Uterus (tissue), 4 donors: ENCODE measurements at places on chromosomes 7 and 10. TPM values are rescaled to one million over a fixed set of nuclear protein-coding genes. Genes with fewer than 3 reads are reported as not detected.

DNA sequence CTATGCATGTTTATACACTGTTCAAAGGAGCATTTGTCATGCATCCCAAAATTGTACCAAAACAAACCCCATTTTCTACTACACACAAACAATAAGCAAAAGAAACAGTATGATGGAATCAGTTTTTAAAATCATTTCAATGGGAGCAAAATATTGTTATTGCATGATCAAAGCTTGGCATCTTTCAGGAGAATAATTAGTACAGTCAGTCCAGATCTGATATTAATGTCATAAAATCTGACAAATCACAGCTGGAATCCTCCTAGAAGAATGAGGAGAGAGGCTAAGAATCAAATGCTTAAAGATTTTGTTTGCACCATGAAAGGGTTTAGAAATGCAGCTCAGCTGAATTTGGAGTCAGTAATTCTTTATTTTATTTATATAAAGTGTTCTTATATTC lies 229.7 kb upstream of the SEMA3E start:
- DNase-seq = no peak

- no peak for DNase-seq
These were observed 29.9 kb upstream of the PDCD4 start for GRCh38 chr10:110841767-110842267.

DNA sequence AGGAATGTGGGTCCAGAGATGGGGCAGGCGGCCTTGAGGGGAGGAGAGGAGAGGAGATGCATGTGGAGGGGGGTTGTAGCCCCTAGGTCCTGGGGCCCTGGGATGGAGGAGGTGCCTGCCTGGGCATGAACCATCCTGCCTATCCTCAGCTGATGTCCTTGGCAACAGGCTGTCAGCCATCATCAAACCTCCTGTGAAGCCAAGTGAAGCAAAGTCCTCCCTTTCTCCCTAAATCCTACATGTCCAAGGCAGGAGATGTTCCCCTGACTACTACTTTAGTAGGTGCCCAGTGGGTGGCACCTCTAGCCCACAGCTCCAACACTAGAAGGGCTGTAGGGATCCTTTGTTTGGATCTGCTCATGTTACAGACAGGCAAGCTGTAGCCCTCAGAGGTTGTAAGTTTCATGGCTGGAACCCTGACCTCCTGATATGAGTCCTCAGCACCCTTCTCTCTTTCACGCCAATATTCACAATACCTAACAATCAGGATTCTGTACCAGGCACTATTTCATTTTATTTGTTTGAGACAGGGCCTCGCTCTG lies 66.6 kb upstream of the SYPL1 start:
- no peak for DNase-seq

DNA sequence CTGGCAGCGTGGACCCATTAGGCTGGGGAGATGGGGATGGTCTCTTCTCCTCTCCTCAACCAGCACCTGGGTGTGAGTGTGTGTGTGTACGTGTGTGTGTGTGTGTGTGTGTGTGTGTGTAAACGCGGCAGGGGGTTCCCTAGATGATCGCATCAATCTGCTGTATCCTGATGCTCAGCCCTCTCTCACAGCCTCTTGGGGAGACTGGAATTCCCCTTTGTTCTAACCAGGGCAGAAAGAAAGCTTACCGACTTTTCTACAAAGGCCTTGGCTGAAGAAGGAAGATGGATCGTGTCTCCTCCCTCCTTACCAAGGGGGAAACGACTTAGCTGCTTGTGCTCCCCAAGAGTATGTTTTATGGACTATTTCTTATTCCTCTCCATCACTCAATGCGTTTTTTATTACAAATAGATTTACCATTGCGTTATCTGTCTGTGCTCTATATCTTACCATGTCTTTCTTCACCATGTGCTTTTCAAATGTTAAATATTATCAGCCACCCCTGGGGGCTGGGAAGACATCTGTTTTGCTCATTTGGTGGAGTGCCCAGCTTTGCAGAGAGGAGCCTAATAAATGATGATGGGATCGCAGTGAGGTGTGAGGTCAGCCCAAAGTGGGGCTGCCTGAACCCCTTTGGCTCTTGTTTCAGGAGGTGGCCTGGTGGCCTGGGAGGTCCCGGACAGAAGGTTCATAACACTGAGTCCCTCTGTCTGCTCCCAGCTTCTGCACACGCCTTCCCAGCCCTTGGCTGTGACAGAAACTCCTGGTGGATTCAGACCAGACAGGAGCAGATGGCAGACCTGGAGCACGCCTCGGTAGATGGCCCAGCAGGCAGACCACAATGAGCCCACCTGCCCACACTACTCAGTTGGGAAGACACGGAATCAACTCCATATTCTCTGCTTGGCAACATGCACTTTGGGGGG lies 262.0 kb downstream of the PRPF18 start:
- no peak for DNase-seq

DNA sequence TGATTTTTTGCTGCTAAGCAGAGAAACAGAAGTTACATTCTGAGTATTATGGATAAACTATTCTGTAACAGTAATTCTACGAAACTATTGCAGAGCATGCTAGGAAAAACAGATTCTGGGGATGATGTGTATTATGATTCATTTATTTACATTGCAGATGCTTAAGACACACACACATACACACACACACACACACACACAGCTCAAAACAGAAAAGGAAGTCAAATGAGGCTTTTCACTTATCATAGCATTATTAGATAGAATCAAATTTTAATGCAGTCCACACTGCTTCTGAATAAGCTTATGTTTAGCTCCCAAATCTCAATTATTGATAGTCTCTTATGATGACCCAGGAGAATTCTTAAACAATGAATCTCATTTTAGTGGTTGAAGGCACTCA lies 307.2 kb downstream of the HGF start:
- DNase-seq = no peak

GRCh38 chr7:81138870-81139269 lies 220.0 kb upstream of the SEMA3C start:
- DNase-seq = no peak

DNA sequence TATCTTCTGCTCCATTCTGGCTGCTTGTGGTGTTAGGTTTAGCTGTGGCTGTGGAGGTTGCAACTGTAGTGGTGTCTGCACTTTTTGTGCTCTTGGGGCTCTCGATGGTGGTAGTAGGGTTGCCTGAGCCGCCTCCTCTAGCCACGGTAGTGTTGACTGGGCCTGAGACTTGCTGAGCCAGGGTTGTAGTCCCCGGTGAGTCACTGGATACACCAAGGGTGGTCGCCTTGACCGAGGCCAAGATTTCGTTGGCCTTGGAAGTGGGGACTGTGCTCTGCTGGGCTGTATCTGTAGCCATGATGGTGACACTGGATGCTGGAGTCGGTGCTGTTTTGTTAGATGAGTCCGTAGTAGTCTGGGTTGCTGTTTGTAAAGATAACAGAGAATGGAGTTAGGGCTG lies 45.4 kb downstream of the PODXL start:
- no peak for DNase-seq

- no peak for DNase-seq
These were observed 164.9 kb upstream of the RNF32 start for GRCh38 chr7:156475666-156476065.

DNA sequence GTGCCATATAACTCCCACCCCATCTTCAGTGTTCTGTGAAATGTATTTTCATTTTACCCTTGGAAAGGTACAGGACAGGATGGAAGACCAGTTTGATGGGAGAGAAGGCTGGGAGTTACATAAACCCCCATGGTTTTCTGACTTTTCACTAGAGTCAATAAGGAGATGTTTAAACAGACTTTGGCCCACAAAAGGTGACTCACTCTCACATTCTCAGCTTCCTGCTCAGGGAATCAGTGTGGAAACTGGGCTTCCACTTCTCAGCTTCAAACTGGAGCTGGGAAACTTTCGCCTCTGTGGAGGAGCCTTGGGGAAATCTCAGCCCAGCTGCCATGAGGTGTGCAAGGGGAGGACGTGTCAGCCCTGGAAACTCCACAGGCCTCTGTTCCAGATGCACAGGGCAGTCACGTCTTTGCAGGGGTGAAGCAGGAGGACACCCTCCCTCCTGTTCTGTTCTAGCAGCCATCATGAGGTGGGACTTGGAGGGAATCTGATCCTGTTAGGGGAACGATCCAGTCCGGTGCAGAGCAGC lies 560.5 kb upstream of the GALNT17 start:
- DNase-seq = no peak

GRCh38 chr10:44258019-44258418 lies 126.9 kb downstream of the CXCL12 start:
- no peak for DNase-seq

GRCh38 chr7:73852500-73852899 lies 8.5 kb upstream of the TMEM270 start:
- DNase-seq = no peak

DNA sequence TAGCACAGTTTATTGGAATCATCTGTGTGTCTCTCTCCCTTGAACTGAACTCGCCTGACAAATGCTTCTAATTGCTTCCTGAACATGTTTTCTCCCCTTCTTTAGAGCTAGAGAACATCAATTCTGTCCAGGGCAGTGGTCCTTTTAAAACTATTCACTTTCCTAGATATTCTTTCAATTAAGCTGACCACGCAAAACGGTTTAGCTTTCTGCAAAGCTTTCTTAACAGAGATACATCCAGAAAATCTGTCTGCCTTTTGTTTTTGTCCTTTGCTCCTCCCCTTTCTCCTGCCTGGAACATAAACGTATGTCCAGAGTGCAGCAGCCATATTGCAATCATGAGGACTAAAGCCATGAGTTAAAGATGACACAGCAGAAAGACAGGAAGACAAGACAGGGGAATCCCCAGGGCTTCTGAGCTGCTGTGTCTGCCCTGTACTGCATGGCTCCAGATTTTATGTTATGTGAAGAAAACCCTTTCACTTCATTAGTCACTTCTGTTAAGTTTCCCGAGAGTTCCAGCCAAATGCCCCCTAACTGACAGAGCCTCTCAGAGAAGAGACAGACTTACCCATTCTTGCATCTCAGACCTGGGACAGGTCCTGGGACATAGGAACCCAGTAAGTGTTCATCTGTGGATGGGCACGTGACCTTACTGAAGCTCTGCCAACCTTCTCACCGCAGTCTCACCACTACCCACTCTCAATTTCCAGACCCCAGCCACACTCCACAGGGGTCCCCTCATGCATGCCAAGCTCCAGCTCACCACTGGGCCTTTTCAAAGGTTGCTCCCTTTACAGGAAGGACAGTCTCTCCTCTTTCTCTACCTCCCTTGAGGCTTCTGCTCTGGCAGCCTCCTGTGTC lies 35.0 kb upstream of the CPXM2 start:
- no peak for DNase-seq

- no peak for DNase-seq
These were observed 282.0 kb downstream of the SEC23IP start for GRCh38 chr10:120174491-120174890.

- no peak for DNase-seq
These were observed 52.8 kb downstream of the PODXL start for GRCh38 chr7:131503639-131504038.

DNA sequence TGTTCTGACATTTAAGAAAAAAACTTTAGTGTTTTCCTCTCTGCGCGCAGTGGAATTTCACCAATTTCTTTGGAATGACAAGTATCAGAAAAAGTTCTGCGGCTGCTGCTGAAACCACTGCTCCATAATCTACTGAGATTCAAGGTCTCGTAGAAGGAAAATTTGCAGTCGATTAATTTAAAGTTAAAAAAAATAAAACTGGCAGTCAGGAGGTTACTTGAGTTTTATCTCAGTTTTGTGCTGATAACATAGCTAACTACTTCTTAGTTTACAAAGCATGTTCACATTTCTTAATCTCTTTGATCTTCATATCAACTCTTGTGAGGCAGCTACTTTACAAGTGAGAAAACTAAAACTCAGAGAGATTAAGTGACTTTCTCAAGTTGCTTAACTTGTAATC lies 18.2 kb upstream of the CALD1 start:
- DNase-seq = no peak

- no peak for DNase-seq
These were observed 22.7 kb downstream of the EXOC4 start for GRCh38 chr7:133275446-133276095.

DNA sequence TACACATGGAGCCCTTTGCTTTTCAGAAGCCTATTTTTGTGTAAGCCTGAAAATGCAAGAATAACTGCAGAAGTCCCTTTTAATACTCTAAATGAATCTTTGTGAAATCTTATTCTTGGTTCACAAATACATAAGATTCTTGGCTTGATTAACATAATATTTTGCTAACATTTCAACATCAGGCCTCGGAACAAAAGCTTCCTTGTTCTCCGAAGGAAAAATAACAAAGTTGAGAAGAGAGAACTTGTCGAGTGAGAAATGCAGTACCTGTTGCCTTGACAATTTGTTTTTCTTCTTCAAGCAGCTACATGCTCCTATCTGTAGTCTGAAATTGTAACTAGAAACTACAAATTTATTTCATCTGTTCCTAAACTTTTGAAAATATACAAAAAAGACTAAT lies 8.5 kb downstream of the NT5C2 start:
- DNase-seq = no peak

DNA sequence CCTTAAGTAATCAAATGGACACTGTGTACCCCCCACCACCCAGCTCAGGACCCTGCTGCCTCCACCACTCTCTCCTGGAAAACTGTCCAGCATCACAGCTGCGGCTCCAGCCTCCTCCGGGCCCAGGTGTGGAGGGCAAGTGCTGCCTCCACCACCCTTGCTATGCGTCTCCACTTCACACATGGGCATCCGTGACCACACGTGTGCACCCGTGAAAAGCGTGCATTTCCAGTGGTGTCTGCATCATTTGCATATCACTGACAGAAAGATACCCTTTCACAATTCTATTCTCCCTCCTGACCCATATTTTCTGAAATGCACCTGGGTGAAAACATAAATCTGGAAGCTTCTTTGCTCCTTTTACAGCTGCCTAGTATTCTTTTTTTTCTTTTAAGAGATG lies 89.7 kb upstream of the PDGFA start:
- no peak for DNase-seq

GRCh38 chr7:95608359-95609173 lies 12.2 kb upstream of the PDK4 start:
- DNase-seq = peak; percentile 88

GRCh38 chr10:133159611-133159949 lies 439 bp upstream of the KNDC1 start:
- DNase-seq = no peak

DNA sequence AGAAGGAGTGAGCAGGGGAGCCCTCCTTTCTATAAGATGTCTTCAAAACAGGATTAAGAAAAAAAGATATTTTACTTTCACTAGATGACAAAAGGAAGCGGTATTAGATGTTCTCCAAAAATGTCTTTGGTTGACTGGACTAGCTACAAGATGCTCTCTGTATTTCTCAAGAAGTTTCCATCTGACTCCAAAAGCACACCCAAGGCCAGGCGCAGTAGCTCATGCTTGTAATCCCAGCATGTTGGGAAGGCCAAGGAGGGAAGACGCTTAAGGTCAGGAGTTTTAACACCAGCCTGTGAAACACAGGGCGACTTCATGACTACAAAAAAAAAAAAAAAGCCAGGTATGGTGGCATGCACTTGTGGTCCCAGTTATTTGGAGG lies 84.5 kb downstream of the PIP4K2A start:
- DNase-seq = no peak

The AGAP6 gene
- 24.6 TPM for total RNA-seq

The SLC35B4 gene
- total RNA-seq = 6.5 TPM

The LOXL4 gene
- 8.1 TPM for total RNA-seq

The CFAP46 gene
- total RNA-seq = 0.29 TPM

The ANXA11 gene
- total RNA-seq = 39.5 TPM

The STOX1 gene
- 0.51 TPM for total RNA-seq
